ENCODE measurements at places on chromosomes 16 and 17. TPM values are rescaled to one million over a fixed set of nuclear protein-coding genes. Genes with fewer than 3 reads are reported as not detected.
A peak's percentile ranks its signal among the peaks of the same experiment; 100 is the strongest.

Gene SRL
- total RNA-seq, result not detected

Gene CNTNAP4
- total RNA-seq, result not detected

Gene TNFRSF17
- total RNA-seq, result not detected

Gene SLC47A1
- total RNA-seq, result 0.15 TPM

GRCh38 chr17:56785997-56786680, 47.6 kb downstream of the C17orf67 start:
- DNase-seq, result peak; percentile 83

GRCh38 chr16:80027007-80027965, 426.7 kb upstream of the MAF start:
- DNase-seq, result peak; percentile 86

- peak; percentile 59 for DNase-seq
Measured at GRCh38 chr16:20300312-20301097, 26.8 kb downstream of the GP2 start.

- no peak for DNase-seq
Measured at GRCh38 chr16:1089439-1089821, 6.6 kb downstream of the C1QTNF8 start.

DNA sequence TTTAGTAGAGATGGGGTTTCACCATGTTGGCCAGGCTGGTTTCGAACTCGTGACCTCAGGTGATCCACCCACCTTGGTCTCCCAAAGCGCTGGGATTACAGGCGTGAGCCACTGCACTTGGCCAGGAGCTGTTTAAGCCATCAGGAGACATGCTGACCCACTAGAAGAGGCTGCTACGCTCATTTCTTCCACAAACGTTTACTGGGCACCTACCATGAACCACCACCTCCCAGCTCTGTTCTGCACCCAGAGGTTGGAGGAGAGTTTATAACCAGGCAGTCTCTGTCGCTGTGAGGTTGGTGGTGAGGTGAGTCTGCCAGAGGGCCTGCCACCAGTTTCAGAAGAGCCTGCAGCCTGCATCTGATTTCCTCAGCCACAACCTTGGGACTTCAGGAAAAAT, 51.8 kb downstream of the SF3B3 start:
- DNase-seq, result no peak

All from PC-3 (cell line).